B cell (primary cell): ENCODE measurements at places on chromosomes 4 and X. TPM values are rescaled to one million over a fixed set of nuclear protein-coding genes. Genes with fewer than 3 reads are reported as not detected.

Gene F11
- not detected in 2 replicates for total RNA-seq

Gene ETNPPL
- not detected in 2 replicates for total RNA-seq

Gene DTHD1
- not detected in 2 replicates for total RNA-seq

Gene GAK
- total RNA-seq = 283 and 302 TPM in 2 replicates

Gene CXorf49
- total RNA-seq = not detected in 2 replicates

Gene ZFP42
- total RNA-seq = not detected in 2 replicates

Gene PAK3
- total RNA-seq = 0.17 TPM in 1 of 2 replicates, not detected in the other

Gene CXXC4
- total RNA-seq = not detected in 2 replicates

Gene PPBP
- total RNA-seq = 0.42 TPM in 1 of 2 replicates, not detected in the other

Gene SSX1
- total RNA-seq = not detected in 2 replicates

Gene LGI2
- not detected in 2 replicates for total RNA-seq

Gene LDOC1
- 8.8 and 11.5 TPM in 2 replicates for total RNA-seq
